ENCODE measurements at places on chromosomes 7 and 10.
A peak's percentile ranks its signal among the peaks of the same experiment; 100 is the strongest.

DNA sequence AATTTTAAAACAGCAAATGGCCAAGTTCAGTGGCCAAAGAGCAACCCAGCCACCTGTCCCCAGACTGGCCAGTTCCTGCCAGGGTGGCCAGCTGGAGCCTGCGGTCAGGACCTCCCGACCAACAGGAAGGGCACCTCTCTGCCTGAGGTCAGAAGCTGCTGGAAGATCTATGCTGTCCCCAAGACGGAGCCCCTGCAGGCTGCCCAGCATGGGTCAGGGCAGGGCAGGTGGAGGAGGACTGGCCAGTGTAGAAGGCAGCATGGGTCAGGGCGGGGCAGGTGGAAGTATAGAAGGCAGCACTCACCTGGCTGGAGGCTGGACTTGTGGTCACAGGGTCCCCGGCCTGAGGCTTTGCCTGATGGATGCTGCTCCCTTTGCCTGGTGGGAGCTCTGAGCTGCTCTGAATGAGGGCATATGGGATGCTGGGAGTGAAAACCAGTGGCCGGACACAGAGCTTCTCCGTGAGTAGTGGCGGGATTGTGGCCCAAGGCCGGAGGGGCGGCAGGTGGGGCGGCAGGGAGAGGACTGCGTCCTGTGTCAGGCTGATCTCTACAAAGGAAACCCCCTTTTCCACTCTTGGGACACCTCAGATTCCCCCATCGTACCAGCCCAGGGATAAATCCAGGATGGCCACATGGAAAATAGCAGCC is 229.2 kb downstream of the TCERG1L start:
- no peaks in the 10 kb centered on the region for H3K4me1 ChIP-seq
- no peak overlapping the region for H3K4me3 ChIP-seq
- no peaks in the 10 kb centered on the region for H3K36me3 ChIP-seq
- H3K27ac ChIP-seq = no peak overlapping the region

DNA sequence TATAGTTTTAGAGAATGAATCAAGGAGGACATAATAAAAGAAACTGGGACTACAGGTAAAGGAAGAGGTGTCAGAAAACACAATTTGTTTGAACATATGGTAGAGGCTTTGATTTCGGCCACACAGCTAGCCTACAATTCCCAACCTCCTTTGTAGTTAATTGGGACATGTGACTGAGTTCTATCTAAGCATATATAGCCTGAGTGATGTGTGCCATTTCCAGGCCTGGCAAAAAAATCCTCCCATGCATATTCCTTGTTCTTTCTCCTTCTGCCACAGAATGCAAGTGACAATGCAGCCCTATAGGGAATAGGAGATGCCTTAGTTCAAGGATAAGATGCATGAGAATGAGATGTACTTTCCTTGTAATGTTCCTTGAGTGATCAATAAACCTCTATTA is 590.7 kb upstream of the STEAP1 start:
- no peaks in the 10 kb centered on the region for H3K27me3 ChIP-seq
- no peak overlapping the region for H3K27ac ChIP-seq
- no peaks in the 10 kb centered on the region for H3K4me1 ChIP-seq
- H3K4me3 ChIP-seq = no peak overlapping the region

DNA sequence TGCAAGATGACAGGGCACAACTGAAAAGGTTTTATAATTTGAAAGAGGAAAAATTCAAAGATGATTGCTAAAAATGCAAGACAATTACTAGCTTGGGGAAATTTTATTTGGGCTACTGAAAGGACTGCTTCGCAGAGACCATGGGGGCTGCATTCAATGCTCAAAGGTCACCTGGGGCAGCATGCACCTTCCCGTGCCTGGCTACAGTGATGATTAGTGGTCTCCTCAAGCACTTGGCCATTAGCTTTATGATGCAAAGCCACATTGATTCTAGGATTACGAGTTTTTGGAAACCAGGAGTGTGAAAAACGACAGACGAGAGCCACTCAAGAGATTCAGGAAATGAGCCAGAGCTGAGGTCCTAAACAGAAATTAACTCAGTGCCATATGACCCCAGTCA is 764.6 kb downstream of the PHTF2 start:
- no peak overlapping the region for H3K4me3 ChIP-seq
- H3K36me3 ChIP-seq = no peaks in the 10 kb centered on the region
- H3K27me3 ChIP-seq = no peaks in the 10 kb centered on the region

- no peaks in the 10 kb centered on the region for H3K36me3 ChIP-seq
- H3K27me3 ChIP-seq = no peaks in the 10 kb centered on the region
- no peak overlapping the region for H3K4me3 ChIP-seq
- no peak overlapping the region for H3K27ac ChIP-seq
- no peak for DNase-seq
Observed at GRCh38 chr7:86148501-86148900, 495.2 kb upstream of the GRM3 start.

DNA sequence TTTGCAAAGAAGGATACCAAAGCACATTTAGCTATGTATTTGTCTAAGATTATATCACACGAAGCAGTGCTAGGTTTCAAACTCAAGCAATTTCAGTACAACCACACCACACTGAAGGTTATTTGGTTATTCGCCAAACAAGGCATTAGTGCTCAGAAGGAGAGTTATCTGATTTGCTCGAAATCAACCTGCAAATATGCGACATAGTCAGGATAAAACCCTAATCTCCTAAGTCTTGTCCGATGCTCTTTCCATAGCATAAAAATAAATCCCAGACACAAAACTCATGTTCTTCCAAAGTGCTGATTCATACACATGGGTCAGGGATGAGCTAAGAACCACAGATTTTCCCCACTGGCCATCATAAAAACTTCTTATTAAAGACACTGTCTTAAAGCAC is 1288.0 kb upstream of the SORCS1 start:
- H3K4me1 ChIP-seq = no peaks in the 10 kb centered on the region
- no peak for DNase-seq
- no peaks in the 10 kb centered on the region for H3K27me3 ChIP-seq
- no peak overlapping the region for H3K27ac ChIP-seq
- H3K4me3 ChIP-seq = no peak overlapping the region

GRCh38 chr10:108523016-108523800 is 1358.7 kb upstream of the SORCS1 start:
- no peaks in the 10 kb centered on the region for H3K27me3 ChIP-seq
- no peaks in the 10 kb centered on the region for H3K36me3 ChIP-seq
- no peak for DNase-seq
- H3K4me3 ChIP-seq = no peak overlapping the region

DNA sequence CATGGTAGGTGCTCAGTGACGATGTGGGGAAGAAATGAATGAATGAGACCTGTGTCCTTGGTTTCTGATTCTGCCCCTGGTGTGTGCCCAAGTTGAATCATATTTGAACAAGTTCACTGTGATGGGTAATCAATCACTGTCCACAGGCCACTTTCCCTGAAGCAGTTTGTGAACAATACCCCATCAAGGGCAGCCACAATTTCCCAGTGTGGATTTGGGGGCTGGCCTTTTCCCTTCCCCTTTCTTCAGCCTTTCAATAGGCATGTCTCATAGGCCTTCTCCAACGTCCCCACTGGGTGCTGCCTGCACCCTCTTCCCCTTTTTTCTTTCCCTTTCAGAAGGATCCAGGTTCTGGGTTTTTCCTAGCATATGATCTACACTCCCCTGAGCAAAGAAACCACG is 64.7 kb downstream of the CREB5 start:
- peaks cover 2% of the 10 kb centered on the region for H3K4me1 ChIP-seq
- no peaks in the 10 kb centered on the region for H3K36me3 ChIP-seq
- H3K4me3 ChIP-seq = no peak overlapping the region
- no peak for DNase-seq
- H3K27ac ChIP-seq = no peak overlapping the region

- peaks cover under 1% of the 10 kb centered on the region for H3K36me3 ChIP-seq
- no peak for DNase-seq
- peaks cover 47% of the 10 kb centered on the region for H3K27me3 ChIP-seq
- peaks cover 2% of the 10 kb centered on the region for H3K4me1 ChIP-seq
- no peak overlapping the region for H3K27ac ChIP-seq
Observed at GRCh38 chr10:117461766-117462423, 80.7 kb upstream of the EMX2 start.

DNA sequence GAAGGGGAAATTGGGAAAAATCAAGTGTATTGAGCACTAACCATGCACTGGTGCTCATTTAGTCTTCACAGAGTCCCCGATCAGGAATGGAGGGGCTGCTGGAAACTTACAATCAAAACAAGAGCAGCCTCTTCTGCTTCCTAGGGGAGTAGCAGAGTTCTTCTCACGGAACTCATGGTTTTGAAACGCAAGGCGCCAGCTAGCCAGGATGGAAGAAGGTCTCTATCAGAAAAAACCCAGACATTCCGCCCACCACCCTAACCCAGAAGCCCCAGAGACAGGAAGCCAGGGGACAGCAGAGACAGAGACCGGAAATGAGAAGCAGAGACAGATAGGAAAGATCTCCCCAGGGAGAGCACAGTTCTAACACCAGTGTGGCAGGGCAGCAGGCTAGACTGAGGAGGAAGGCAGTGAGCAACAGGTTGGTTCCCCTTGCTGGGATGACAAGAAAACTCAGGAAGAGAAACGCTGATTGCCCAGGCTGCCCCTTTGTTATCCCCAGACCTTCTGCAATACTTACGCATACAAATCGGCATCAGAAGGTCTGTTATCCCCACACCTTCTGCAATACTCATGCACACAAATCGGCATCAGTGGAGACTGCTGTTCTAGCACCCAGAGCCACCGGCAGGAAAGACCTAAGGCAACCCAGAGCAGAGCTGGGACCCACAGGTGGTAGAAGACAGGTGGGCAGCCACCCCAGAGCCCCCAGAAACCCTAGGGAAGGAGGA is 99.2 kb downstream of the CPXM2 start:
- no peak overlapping the region for H3K27ac ChIP-seq
- H3K4me3 ChIP-seq = no peak overlapping the region
- H3K36me3 ChIP-seq = no peaks in the 10 kb centered on the region
- H3K4me1 ChIP-seq = no peaks in the 10 kb centered on the region
- peaks cover 15% of the 10 kb centered on the region for H3K27me3 ChIP-seq

DNA sequence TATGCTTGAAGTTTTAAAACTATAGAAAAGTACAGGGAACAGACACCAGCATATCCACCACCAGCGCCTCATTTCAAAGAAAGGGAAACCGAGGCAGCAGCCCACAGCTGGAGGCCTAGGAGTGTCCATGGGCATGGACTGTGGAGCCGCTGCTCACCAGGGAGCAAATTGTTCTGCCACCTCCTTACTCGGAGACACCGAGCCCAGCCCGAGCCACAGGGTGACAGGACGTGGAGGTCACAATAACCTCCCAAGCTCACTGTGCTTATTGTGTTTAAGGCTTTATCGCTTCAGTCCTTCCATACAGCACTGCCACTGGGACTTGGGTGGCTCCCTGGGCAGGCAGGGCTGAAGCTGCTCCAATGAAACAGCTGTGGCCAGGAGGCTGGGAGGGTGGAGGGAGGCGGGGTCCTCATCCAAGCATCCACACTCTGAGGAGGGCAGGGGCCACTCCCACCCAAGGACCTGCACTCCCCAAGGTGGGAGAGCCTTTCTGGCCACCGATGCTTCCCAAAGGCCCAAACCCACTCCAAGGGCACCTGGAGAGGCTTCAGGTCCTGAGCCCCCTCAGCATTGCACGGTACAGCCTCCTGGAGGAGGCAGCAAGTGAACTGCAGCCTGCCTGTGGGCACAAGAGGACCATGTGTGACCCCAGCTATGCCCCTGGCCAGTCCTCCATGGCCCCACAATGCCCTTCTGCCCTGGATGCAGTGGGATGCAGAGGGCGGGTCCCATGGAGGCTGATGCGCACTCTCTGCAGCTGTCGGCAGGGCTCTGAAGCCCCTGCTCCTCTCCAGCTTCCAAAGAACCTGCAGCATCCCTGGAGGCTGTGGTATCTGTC is 38.7 kb upstream of the RET start:
- no peak overlapping the region for H3K27ac ChIP-seq
- H3K4me3 ChIP-seq = no peak overlapping the region
- no peak for DNase-seq
- H3K27me3 ChIP-seq = peaks cover 7% of the 10 kb centered on the region

DNA sequence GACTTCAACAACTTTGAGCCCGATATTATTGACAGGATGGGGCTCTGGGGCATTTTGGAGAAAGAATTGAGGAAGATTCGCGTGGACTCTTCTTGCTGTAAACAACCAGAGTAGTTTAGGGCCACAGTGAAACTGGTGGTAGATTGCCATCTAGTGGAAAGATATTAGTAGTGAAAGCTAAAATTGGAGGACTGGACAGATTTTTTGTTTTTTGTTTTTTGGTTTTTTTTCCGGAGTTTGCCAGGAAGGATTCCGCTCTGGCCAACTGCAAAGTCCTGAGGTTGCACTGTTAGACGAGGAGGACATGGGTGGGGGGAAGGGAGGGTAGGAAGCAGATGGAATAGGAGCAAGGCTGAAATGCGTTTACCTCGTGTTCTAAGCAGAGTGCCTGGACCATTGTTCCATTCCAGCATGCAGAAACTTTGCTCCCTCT is 11.7 kb downstream of the NOBOX start:
- H3K36me3 ChIP-seq = no peaks in the 10 kb centered on the region
- peak overlapping the region; percentile 6 for H3K27ac ChIP-seq
- H3K27me3 ChIP-seq = peaks cover 14% of the 10 kb centered on the region
- peak overlapping the region; percentile 53 for H3K4me3 ChIP-seq
- H3K4me1 ChIP-seq = peaks cover 15% of the 10 kb centered on the region

DNA sequence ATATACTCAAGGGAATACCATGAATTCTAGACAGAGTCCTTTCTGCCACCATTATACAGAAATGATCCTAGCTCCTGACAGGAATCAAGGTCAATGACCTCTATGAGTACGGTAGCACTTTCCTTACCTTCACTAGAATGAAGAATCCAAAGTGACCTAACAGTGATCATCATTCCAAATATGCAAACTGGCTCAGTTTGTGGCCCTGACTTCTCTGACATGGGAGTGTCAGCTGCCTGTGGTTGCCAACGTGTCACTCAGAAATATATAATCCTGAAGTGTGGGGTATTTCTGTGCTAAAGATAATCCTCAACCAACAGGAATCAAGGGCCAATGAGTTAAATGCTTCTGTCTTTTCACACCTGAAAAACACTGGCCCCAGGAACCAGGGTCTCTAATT is 45.7 kb downstream of the COPG2 start:
- H3K4me1 ChIP-seq = no peaks in the 10 kb centered on the region
- no peak overlapping the region for H3K4me3 ChIP-seq
- no peak for DNase-seq
- no peak overlapping the region for H3K27ac ChIP-seq
- no peaks in the 10 kb centered on the region for H3K27me3 ChIP-seq

DNA sequence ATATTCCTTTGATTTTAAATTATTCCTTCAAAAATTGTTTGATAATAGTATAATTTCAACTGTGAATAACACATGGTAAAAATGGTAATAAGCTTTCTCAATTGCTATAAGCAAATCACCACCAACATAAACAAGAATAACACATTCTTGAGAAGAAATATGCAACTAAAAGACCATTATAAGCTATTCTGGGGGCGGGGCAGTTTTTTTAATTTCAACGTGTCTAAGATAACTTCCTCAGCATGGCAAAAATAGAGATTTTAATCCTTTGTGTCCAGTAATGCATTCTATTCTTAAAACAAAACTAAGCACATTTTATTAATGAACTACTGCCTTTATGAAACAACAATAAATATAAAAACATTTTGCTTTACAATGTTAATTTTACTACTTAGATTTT is 1.5 kb downstream of the DNAJC12 start:
- H3K27ac ChIP-seq = no peak overlapping the region
- no peaks in the 10 kb centered on the region for H3K36me3 ChIP-seq
- no peak overlapping the region for H3K4me3 ChIP-seq
- no peaks in the 10 kb centered on the region for H3K4me1 ChIP-seq

GRCh38 chr7:156174428-156174827 is 362.2 kb upstream of the SHH start:
- no peak for DNase-seq
- no peak overlapping the region for H3K4me3 ChIP-seq
- no peak overlapping the region for H3K27ac ChIP-seq
- H3K36me3 ChIP-seq = peaks cover 2% of the 10 kb centered on the region

GRCh38 chr10:101569323-101569621 is 18.8 kb downstream of the POLL start:
- peak overlapping the region; percentile 71 for H3K4me3 ChIP-seq
- no peak for DNase-seq
- H3K27ac ChIP-seq = peak overlapping the region; percentile 49
